ENCODE measurements at places on chromosomes 16 and 17.

DNA sequence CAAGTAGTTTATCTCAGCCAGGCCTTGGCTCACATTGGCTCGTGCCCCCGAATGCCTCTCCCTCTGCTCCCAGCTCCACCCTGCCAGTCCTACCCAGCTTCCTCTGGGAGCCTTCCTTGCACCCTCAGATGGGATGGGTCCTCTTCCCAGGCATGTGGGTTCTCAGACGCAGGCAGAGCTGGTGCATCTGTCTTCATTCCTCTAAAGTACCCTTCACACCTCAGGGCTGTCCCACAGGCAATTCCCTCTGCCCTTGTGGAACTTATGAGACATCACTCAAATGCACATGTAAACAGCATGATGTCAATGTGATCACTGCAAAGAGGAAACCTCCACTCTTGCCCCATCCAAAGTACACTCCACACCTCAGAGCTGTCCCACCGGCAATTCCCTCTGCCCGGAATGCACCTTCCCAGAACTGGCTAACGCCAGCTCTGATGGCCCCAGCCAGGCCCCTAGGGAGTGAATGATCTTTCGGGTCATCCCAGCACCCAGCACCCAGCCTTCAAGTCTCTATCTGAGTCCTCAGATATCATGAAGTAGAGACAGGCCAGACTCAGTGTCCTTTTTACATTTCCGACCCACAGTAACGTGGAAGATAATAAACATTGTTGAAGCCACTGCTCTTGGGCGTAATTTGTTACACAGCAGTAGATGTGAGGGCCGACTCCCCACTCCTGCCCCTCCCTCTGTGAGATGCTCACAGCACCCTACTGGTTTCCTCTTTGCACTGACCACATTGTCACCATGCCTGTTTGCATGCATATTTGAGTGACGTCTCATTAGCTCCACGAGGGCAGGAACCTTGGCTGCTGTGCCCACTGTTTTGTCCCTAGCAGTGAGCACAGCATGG, 85.4 kb downstream of the N4BP1 start:
- no peak for DNase-seq

DNA sequence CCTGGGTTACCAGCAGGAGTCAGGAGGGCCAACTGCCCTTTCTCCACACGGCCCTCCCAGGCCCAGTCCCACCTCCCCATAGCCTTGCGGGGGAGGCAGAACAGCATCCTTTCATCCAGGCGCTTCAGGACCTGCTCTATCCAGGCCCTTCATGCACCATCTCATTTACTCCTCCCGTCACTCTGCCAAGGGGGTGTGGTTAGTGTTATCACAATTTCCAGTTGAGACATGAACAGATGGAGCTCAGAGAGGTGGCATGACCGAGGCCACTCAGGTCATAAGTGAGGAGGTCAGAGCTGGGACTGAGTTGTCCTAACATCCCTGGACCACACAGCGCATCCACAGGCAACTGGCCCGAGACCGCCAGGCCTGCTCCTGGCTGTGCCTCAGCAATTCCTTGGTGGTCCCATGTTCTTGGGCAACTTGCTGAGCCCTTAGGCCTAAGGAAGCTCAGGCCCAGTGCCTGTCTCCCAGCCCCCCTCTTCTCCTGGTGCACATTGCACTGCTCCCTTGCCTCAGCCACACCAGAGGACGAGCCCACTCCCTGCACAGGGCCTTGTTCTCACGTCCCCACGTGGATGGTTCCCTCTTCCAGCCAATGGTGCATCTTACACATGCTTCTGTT, 23.8 kb downstream of the C17orf100 start:
- no peak for DNase-seq

DNA sequence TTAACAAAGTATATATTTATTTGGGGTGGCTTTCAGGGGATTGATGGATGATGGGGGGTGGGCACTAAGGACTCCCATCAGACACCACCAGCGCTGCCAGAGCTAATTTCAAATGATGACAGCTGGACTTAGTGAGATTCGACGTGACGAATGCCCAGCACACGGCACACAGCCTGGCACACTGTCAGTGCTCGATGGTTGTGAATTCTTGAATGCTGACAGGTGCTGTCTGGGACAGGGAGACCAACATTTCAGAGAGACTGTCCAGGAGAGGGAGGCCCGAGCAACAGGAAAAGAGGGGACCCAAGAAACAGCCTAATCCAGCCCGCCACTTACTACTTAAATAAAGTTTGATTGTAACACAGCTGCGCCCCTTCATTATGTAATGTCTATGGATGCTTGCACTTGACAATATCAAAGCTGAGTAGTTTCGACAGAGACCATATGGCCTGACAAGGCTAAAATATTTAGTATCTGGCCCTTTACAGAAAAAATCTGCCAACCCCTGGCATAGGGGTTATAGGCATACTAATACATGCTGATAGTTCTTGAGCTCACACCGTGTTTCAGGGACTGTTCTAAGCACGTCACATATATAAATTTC, 6.2 kb upstream of the MPRIP start:
- DNase-seq = no peak

DNA sequence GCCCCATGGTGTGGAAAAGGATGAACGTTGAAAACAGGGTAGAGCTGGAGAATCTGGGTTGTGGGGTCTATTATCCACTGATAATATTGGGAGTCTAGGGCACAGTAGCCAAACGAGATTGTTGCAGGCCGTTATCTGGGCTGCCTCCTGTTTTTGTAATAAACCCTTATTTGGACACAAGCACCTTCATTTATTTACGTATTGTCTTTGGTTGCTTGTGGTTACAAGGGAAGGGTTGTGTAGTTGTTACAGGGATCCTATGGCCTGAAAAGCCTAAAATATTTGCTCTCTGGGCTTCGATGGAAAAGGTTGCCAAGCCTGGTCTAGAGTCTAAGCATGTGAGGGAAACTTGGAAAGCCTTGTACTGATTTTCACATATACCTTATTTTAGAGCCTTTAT, 4.3 kb upstream of the SMARCE1 start:
- DNase-seq = no peak

- no peak for DNase-seq
These were observed 56.7 kb downstream of the METRNL start for GRCh38 chr17:83136156-83136555.

GRCh38 chr16:49552313-49552928, 178.8 kb downstream of the C16orf78 start:
- DNase-seq = no peak

DNA sequence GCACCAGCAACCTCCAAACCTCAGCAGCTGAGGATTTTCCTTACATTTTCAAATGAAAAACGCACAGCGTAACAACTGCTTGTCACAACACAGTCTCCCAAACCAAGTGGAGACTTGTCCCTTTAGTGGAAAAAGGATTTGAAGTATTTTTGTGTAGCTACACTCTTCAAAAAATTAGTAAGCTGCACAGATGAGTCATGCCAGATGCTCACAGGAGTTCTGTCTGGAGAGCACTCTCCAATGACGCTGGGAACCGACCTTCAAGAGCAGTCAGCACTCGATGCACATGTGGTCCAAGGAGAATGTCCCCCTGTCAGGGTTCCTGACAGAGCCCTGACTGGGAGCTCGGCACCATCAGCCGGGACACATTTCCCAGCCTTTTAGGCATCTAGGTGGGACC, 39.8 kb downstream of the MAP1LC3B start:
- no peak for DNase-seq

DNA sequence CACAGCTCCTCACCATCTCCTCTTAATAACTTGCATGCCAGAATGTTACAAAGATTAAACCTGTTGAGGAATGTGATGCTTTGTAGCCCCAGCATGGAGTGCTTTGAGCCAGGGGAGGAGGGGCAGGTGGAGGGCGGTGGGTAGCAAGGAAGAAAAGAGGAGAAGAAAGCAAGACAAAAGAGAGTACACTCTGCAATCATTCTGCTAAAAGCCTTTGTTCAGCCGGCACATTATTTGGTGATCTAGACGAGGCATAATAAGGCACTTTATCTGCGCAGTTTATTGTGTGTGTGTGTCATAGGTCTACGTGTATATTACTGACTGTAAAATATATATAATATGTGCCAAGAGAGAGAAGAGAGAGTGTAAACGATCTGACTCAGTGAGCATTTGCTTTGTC, 139.1 kb downstream of the SOX9 start:
- no peak for DNase-seq

GRCh38 chr17:77182205-77183172, 41.7 kb downstream of the SEC14L1 start:
- no peak for DNase-seq

Data from islet precursor cell (in vitro differentiated cells).